ENCODE measurements at places on chromosomes 6 and 20. TPM values are rescaled to one million over a fixed set of nuclear protein-coding genes. Genes with fewer than 3 reads are reported as not detected.

Gene CEBPB
- 173 TPM for total RNA-seq

GRCh38 chr20:63334356-63334755 lies 26.8 kb downstream of the CHRNA4 start:
- H3K27me3 ChIP-seq, result no peaks in the 10 kb centered on the region
- no peaks in the 10 kb centered on the region for H3K4me1 ChIP-seq
- DNase-seq, result no peak
- H3K36me3 ChIP-seq, result no peaks in the 10 kb centered on the region
- no peak overlapping the region for H3K27ac ChIP-seq

DNA sequence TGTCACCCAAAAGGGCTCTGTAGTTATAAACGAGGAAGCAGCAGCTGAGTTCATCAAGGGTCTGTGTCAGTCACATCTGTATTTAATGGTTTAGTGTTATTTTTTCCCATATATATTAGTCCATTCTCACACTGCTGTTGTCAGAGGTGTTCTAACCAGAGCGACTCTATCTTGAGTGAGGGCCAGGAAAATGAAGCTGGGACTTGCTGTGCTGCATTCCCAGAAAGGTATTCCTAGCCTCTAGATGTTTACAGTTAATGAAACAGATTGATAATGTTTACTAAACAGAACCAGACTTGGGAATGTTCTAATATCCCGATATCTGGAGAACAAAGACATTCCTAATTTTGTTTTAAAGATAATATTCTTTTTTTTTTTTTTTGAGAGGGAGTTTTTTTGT lies 48.0 kb upstream of the SEC63 start:
- no peak for DNase-seq
- no peaks in the 10 kb centered on the region for H3K36me3 ChIP-seq
- H3K4me3 ChIP-seq, result no peak overlapping the region
- H3K27me3 ChIP-seq, result no peaks in the 10 kb centered on the region
- no peaks in the 10 kb centered on the region for H3K4me1 ChIP-seq

DNA sequence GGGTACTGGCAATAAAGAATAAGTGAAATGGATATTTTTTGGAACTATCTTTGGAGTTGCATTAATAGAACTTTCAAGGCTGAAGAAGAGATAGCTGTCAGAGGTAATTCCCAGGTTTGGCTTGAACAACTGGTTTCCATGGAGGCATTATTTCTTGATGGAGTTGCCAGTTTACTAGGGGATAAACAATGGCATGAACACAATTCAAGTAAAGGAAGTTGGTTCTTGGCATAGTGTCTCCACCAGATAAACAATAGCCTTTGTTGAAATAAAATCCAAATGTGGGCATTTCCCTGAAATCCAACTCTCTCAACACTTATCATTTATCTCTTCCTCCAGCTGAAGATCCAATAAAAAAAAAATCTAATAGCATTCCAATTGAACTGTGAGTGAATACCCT lies 454.9 kb downstream of the C6orf118 start:
- H3K27me3 ChIP-seq, result no peaks in the 10 kb centered on the region

DNA sequence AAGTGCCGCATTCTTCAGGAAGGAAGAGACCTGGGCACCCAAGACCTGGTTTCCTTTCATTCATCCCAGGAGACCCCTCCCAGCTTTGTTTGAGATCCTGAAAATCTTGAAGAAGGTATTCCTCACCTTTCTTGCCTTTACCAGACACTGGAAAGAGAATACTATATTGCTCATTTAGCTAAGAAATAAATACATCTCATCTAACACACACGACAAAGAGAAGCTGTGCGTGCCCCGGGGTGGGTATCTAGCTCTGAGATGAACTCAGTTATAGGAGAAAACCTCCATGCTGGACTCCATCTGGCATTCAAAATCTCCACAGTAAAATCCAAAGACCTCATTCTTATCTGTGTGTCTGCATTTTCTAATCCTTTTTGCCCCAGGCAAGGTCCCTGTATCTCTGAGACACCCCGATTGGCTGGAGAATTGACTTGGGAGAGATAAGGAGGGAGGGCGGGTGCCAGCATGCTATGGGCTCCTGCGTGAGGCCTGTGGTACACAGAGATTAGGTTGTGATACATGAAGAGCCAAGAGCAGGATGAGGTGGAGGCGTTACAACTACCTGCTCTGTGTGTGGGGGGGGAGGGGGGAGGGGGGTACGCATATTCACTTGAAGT lies 4.8 kb downstream of the MUC21 start:
- H3K36me3 ChIP-seq, result no peaks in the 10 kb centered on the region
- no peak for DNase-seq
- no peaks in the 10 kb centered on the region for H3K27me3 ChIP-seq
- H3K4me1 ChIP-seq, result no peaks in the 10 kb centered on the region
- no peak overlapping the region for H3K27ac ChIP-seq

- no peaks in the 10 kb centered on the region for H3K27me3 ChIP-seq
- H3K4me1 ChIP-seq, result no peaks in the 10 kb centered on the region
- no peak for DNase-seq
- no peaks in the 10 kb centered on the region for H3K36me3 ChIP-seq
- no peak overlapping the region for H3K27ac ChIP-seq
- no peak overlapping the region for H3K4me3 ChIP-seq
These were observed 89.2 kb upstream of the BCLAF1 start for GRCh38 chr6:136378888-136379287.

DNA sequence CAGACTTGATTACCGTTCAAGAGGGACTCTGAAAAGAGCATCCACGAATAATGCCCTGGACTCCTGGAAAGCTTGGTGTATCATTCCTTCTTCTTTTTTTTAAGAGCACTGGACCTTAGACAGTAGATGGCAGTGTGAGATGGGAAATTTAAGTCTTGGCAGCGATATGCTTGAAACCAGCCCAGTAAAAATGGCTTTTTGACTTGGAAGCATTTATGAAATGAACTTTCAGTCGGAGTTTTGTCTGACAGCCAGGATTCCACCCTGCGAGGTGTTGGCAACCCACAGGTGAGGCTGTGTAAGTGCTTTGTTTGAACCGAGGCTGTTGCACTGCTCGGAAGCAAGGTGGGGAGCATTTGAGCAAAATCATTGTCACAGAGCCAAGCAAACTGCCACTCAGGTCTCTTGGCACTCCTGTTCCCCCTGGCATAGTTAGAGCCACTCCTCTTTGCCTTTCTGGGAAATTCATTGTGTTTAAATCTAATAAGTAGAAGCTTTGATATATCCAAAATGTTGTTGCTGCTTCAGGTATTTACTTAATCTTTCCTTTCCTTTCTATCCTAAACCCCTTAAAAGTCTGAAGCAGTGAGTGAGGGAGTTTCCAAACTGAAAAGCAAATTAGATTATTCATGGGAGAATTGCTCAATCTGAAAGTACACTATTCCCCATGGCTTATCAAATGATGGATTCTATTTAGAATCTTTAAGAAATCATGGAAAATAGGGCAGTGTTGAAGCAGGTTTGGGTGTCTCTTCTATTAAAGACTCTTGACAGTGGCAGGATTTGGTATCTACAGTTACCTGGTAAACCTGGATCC lies 272.8 kb upstream of the SLC35B3 start:
- peak overlapping the region; percentile 11 for H3K4me3 ChIP-seq
- H3K4me1 ChIP-seq, result peaks cover 5% of the 10 kb centered on the region
- H3K36me3 ChIP-seq, result no peaks in the 10 kb centered on the region
- DNase-seq, result no peak

Gene KIF3B
- total RNA-seq, result 16.1 TPM

DNA sequence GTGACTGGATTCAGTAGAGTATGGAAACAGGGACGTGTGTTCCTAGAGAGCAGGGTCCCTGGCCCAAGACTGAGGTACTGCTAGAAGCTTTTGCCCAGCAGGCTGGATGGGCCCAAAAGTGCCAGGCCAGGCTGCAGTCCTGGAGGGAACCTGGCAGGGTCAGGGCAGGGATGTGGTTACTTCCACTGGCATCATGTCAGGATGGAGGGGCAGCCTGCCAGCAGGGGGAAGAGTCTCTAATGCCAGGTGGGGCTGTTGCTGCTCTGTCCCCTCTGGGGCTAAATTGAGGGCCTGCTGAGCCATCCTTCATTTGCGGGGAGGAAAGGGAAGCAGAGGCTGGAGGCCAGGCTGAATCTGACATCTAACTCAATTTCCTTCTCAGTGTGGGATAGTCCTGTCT lies 17.2 kb downstream of the ZDHHC14 start:
- DNase-seq, result no peak
- no peak overlapping the region for H3K4me3 ChIP-seq
- H3K27ac ChIP-seq, result no peak overlapping the region
- no peaks in the 10 kb centered on the region for H3K4me1 ChIP-seq

GRCh38 chr20:38120625-38120988 lies 44.5 kb downstream of the TGM2 start:
- H3K4me3 ChIP-seq, result no peak overlapping the region
- peaks cover 28% of the 10 kb centered on the region for H3K4me1 ChIP-seq
- peak overlapping the region; percentile 46 for H3K27ac ChIP-seq
- H3K27me3 ChIP-seq, result no peaks in the 10 kb centered on the region
- no peaks in the 10 kb centered on the region for H3K36me3 ChIP-seq

- H3K27me3 ChIP-seq, result no peaks in the 10 kb centered on the region
- DNase-seq, result no peak
- no peaks in the 10 kb centered on the region for H3K36me3 ChIP-seq
- no peak overlapping the region for H3K4me3 ChIP-seq
- no peak overlapping the region for H3K27ac ChIP-seq
- H3K4me1 ChIP-seq, result no peaks in the 10 kb centered on the region
These were observed 11.1 kb downstream of the SMLR1 start for GRCh38 chr6:130838250-130838860.

Gene FOXC1
- total RNA-seq, result 1.8 TPM

Gene BMP7
- 4.4 TPM for total RNA-seq

DNA sequence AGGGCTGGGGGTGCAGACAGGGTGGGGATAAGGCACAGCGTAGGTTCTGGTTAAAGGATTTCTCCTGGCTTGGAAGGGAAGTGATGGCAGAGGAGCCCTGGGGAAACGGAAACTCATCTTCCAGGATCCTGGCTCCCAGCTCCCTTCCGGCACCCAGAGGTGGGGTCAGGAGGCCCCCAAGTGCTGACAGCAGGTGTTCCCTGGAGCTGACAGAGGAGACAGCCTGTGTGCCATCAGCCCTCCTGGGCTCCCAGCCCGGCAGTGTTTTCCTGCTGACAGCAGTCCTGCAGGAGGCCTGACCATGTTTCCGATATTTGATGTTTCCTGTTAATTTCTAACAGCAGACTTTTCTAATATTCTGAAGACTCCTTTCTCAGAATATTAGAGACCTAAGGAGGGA lies 277.3 kb downstream of the TAF4 start:
- H3K4me3 ChIP-seq, result no peak overlapping the region
- H3K36me3 ChIP-seq, result no peaks in the 10 kb centered on the region
- no peak overlapping the region for H3K27ac ChIP-seq
- DNase-seq, result no peak
- H3K4me1 ChIP-seq, result no peaks in the 10 kb centered on the region
- H3K27me3 ChIP-seq, result no peaks in the 10 kb centered on the region

DNA sequence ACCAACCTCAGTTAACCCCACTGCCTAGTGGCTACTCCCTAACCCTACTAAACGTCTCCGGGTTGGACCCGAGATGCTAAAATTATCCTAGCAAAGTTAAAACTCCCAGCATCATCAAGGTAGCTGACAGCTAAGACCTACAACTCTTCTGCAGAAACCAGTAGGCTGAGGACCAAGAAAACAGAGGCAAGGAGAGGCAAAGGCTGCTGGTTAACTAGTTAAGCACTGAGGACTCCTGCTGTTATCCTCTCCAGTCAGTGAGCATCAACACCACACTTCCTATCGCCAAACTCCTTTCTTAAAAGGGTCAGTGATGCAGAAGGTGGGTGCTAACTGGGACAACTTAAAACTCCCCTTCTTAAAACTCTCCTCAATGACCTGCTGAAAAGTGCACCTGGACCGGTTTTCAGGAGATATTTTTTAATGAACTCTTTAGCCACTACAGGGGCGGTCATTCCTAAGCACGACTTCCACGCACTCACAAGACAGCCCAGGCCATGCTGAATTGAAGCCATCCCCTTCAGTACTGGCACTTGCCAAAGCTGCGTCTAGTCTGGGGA lies 1.7 kb downstream of the TRERF1 start:
- peak overlapping the region; percentile 93 for H3K4me3 ChIP-seq
- peak overlapping the region; percentile 97 for H3K27ac ChIP-seq
- H3K36me3 ChIP-seq, result no peaks in the 10 kb centered on the region
- no peaks in the 10 kb centered on the region for H3K27me3 ChIP-seq
- no peaks in the 10 kb centered on the region for H3K4me1 ChIP-seq

GRCh38 chr20:32179515-32179914 lies 28.0 kb downstream of the PLAGL2 start:
- H3K4me1 ChIP-seq, result no peaks in the 10 kb centered on the region
- no peaks in the 10 kb centered on the region for H3K27me3 ChIP-seq
- H3K4me3 ChIP-seq, result no peak overlapping the region

Gene SAMD3
- total RNA-seq, result not detected

DNA sequence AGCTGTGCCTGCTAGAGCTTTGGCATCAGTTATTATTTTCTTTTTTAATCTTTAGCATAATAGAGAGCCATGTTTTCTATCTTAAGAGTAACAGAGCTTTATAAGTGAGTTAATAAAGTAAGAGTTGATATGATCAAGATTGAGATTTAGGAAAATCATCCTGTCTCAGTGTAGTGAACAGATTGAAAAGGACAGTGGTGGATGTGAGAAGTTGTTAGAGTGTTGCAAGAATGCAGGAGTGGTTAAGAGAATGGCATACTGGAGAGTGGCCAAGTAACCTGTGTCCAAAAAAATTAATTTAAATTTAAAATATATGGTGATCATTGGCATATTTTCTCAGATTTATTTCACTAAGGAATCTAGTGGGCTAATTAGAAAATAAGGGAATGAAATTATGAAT lies 629.3 kb downstream of the GRIK2 start:
- H3K4me1 ChIP-seq, result no peaks in the 10 kb centered on the region
- no peaks in the 10 kb centered on the region for H3K27me3 ChIP-seq
- H3K36me3 ChIP-seq, result no peaks in the 10 kb centered on the region
- no peak overlapping the region for H3K4me3 ChIP-seq
- H3K27ac ChIP-seq, result no peak overlapping the region

Gene RBPJL
- not detected for total RNA-seq

DNA sequence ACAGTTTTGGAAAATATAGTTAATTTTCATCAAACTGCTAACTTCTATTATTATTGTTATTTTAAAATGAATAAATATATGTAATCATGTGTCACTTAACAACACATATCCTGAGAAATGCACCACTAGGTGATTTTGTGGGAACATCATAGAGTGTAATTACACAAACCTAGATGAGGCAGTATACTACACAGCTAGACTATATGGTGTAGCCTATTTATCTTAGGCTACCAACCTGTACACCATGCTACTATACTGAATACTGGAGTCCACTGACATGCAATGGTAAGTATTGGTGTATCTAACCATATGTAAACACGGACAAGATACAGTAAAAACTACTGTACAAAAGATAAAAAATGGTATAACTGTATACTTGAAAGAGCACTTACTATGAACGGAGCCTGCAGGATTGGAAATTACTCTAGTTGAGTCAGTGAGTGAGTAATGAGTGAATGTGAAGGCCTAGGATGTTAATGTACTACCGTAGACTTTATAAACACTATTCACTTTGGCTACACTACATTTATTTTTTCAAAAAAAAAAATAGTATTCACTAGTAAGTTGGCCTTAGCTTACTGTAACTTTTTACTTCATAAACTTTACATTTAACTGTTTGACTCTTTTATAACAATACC lies 72.4 kb downstream of the ASCC3 start:
- DNase-seq, result no peak
- H3K27ac ChIP-seq, result no peak overlapping the region
- H3K27me3 ChIP-seq, result no peaks in the 10 kb centered on the region
- H3K4me1 ChIP-seq, result no peaks in the 10 kb centered on the region
- H3K36me3 ChIP-seq, result peaks cover 8% of the 10 kb centered on the region

- H3K4me3 ChIP-seq, result no peak overlapping the region
- H3K27me3 ChIP-seq, result no peaks in the 10 kb centered on the region
- no peaks in the 10 kb centered on the region for H3K4me1 ChIP-seq
- no peaks in the 10 kb centered on the region for H3K36me3 ChIP-seq
- DNase-seq, result no peak
These were observed 17.0 kb downstream of the RAB32 start for GRCh38 chr6:146560607-146561006.

Gene FAM162B
- total RNA-seq, result 3.2 TPM
